ENCODE measurements at places on chromosomes 1 and 21. TPM values are rescaled to one million over a fixed set of nuclear protein-coding genes. Genes with fewer than 3 reads are reported as not detected.

GPA33 gene
- total RNA-seq: 3.0 TPM

PRDM16 gene
- total RNA-seq: not detected

RUNX1 gene
- 23.0 TPM for total RNA-seq

CYP4A22 gene
- not detected for total RNA-seq

LCK gene
- 472 TPM for total RNA-seq

PPM1J gene
- 0.25 TPM for total RNA-seq

C8B gene
- not detected for total RNA-seq

ZC3H12A gene
- total RNA-seq: 34.6 TPM

GUCA2B gene
- total RNA-seq: not detected

IRF6 gene
- 2.0 TPM for total RNA-seq

ACTL8 gene
- total RNA-seq: not detected

BACE2 gene
- 5.1 TPM for total RNA-seq

SLC44A3 gene
- 0.42 TPM for total RNA-seq

PPFIA4 gene
- 48.5 TPM for total RNA-seq

HFM1 gene
- total RNA-seq: not detected

GPR157 gene
- total RNA-seq: 3.3 TPM

GRIK1 gene
- not detected for total RNA-seq

ITGB2 gene
- 416 TPM for total RNA-seq

NES gene
- not detected for total RNA-seq

CHIA gene
- total RNA-seq: not detected

Data from activated naive CD8-positive, alpha-beta T cell treated with anti-CD3 and anti-CD28 coated beads, Interleukin-2, amount 10 ng/mL, durations not matched to agents 7 days and 5 days (primary cell).